H4 (cell line): ENCODE measurements at places on chromosomes 16 and 17. TPM values are rescaled to one million over a fixed set of nuclear protein-coding genes. Genes with fewer than 3 reads are reported as not detected.

- DNase-seq = no peak
Measured at GRCh38 chr16:26524281-26524680, 542.4 kb upstream of the C16orf82 start.

Gene KRT14
- not detected in 2 replicates for total RNA-seq

- no peak for DNase-seq
Measured at GRCh38 chr16:28161626-28162025, 50.1 kb downstream of the XPO6 start.

DNA sequence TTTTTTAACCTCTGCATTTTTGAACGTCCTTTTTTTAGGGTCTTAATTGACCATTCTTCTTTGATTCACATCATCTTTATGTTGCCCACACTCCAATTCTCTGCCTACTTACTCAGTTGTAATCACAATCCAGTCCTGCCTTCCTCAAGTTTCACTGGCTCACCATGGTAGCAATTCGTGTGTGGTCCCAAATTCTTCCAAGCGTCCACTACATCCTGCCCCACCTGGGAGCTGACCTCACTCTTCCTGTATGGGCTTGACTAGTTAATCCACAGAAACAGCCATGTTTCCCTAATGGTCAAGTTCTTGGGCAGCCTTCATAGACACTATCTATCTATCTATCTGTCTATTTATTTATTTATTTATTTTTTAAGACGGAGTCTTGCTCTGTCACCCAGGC is 7.1 kb downstream of the TLCD2 start:
- DNase-seq = peak; percentile 47

Gene SEPTIN12
- not detected in 2 replicates for total RNA-seq

GRCh38 chr16:2019518-2019920 is at the start of gene NPW:
TSS of gene NPW (plus strand) at chr16:2019785.
- DNase-seq = no peak

Gene ST6GALNAC1
- not detected in 2 replicates for total RNA-seq

GRCh38 chr17:57440522-57441269 is 184.4 kb downstream of the MSI2 start:
- peak; percentile 98 for DNase-seq

DNA sequence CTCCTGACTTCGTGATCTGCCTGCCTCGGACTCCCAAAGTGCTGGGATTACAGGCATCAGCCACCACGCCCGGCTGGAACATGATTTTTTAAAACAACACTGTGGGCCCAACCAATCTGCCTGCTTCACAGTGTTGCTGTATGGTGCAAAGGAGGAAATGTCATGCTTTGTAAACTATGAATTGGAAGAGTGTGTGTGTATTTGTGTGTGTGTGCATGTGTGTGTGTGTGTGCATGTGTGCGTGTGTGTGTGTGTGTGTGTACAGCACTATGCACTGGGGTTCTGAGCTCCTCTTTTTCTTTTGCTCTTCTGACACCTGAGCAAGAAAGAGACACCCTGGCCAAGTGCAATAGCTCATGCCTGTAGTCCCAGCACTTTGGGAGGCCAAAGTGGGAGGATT is 14.5 kb upstream of the CNOT1 start:
- DNase-seq = no peak

- no peak for DNase-seq
Measured at GRCh38 chr16:1089439-1089821, 6.6 kb downstream of the C1QTNF8 start.

GRCh38 chr17:10993126-10993525 is 155.2 kb upstream of the PIRT start:
- no peak for DNase-seq

DNA sequence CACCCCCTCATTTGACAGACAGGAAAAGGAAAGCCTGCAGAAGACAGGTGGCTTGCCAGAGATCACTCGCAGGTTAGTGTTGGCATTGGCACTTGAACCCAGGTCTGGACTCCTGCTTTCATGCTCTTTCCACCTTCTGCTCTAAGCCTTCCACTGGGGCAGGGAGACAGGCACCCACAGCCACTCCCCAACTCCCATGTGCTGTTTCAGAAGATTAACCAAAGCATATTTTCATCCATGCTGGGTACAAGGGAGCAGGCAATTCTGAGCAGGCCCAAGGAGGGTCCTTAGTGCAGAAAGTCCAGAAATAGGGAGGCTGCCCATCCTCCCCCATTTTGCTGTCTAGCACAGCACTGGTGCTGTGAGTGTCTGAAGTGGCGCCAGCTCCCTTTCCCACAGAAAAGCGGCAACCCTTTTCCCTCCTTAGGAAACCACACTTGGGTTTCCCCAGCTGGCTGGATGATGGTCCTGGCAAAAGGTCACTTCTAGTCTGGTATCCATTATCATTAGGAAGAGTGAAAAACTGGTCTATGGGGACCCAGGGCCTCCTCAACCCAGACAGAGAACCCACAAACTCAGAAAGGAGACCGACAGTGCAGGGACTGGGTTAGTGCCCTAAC is 2.0 kb upstream of the CAVIN1 start:
- DNase-seq = no peak

Gene CACNA1H
- 1.4 and 2.0 TPM in 2 replicates for total RNA-seq

DNA sequence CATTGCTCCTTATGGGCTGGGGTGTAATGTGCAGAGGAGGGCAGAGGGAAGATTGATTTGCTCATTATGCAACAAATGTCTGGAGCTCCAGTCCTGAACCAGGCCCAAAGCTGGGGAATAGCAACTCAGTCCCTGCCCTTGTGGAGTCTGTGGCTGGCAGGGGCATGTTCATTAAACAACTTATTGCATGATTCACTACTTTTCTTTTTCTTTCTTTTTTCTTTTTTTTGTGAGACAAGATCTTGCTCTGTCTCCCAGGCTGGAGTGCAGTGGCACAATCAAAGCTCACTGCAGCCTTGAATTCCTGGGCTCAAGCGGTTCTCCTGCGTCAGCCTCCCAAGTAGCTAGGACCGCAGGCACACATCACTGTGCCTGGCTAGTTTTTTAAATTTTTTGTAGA is 23.1 kb downstream of the MSI2 start:
- DNase-seq = no peak

GRCh38 chr17:62675701-62676100 is 48.2 kb downstream of the MRC2 start:
- DNase-seq = no peak

GRCh38 chr16:20568404-20568803 is 7.8 kb downstream of the ACSM2B start:
- no peak for DNase-seq

Gene CACNB1
- 1.0 and 3.9 TPM in 2 replicates for total RNA-seq

GRCh38 chr17:77222356-77222755 is 81.6 kb downstream of the SEC14L1 start:
- no peak for DNase-seq

DNA sequence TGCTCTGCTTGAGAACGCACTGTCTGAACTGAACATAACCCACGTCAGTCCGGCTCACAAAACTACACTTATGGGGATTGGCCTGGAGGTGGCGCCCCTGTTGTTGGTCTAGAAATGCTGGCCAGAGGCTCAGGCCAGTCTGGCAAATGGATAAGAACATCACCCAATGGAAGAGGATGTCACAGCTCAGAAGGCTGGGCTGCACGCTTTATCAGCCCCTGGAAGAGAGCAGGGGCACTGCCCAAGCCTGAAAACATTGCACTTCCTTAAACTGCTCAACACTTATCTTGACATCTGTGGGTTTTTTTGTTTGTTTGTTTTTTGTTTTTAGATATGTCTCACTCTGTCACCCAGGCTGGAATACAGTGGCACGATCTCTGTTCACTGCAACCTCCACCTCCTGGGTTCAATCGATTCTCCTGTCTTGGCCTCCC is 24.8 kb upstream of the BPTF start:
- DNase-seq = peak; percentile 54

DNA sequence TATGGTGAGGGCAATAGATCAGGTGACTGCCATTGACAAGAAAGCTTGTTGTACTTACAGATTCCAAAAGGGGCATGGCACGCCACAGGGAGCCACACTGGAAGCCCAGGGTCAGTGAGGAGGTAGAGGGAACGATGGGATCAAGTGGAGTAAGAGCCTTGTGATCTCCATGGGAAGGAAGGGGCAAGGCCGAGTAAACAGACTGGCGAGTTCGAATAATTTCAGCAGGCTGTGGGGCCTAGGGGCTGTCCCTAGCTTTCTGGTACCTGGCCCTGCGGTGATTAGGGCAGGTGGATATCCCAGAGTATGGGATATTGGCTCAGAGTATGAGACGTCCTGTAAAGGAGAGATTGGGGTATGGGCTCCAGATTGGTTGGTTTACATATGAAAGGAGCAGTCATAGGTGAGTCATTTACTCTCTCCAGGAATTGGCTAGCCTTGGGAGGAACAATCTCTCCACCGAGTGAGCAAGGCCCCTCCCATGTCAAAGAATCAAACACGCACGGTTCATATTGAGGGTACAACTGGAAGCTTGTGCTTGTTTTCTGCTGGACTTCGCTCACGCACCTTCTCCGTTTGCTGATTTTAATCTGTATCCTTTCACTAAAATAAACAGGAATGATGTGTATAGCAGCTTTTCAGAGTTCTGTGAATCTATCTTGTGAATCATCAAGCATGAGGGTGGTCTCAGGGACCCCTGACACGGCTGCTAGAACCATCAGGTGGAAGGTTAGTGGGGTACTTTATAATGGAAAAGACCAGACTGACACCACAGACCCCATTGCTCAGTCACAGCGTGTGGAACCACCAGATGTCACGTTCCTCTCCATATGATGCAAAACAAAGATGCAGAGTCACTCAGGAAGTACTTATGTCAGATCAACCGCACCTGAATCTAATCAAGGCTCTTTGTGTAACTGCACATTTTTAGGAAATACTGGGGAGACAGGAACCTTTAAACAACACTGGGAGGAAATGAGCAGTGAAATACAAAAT is 27.9 kb downstream of the GABARAPL2 start:
- peak; percentile 91 for DNase-seq

GRCh38 chr16:23368469-23368868 is 66.4 kb downstream of the SCNN1B start:
- DNase-seq = no peak

DNA sequence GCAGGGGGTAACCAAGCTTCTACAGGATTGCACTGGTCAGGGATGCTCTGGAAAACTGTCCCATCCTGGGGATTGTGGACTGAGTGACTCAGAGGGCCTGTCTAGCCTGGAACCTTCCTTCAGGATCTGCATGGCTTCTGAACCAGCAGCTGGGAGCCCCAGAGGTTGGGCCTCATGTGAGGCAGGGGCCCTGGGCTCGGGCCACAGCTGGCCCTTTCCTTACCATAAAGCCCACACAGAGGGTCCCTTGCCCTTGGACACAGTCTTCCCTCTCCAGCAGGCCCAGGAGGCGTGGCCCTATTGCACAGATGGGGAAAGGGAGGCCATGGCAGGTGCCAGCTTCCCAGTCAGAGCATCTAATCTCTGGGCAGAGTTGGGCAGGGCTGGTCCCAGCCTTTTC is 30.5 kb downstream of the ADCY7 start:
- no peak for DNase-seq

Gene TMEM88
- total RNA-seq = not detected in 2 replicates

GRCh38 chr17:79917902-79918484 is 78.8 kb upstream of the CBX4 start:
- no peak for DNase-seq

- DNase-seq = no peak
Measured at GRCh38 chr17:69043098-69043734, 17.5 kb downstream of the ABCA9 start.

- DNase-seq = no peak
Measured at GRCh38 chr16:10756574-10756973, 12.9 kb downstream of the NUBP1 start.

DNA sequence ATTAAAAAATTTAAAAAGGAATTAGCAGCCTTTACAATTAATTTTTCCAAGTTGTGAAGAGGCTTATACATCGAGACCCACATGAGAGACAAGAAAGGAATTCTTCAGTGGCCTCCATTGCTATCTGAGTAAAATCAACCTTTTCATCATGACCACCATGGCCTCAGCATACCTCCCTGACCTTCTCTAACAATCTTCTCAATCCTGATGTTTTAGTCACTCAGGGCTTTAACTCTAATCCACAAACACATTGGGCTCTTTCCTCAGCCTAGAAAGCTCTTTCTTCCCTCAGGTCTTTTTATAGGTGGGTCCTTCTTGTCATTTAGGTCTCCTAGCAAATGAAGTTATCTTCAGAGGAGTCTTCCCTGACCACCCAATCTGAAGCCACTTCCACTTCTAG is 46.4 kb downstream of the SPOP start:
- no peak for DNase-seq

GRCh38 chr17:60993497-60993896 is 315.8 kb downstream of the BCAS3 start:
- DNase-seq = no peak

Gene CKLF
- 158 and 163 TPM in 2 replicates for total RNA-seq
